T-cell (primary cell): ENCODE measurements at places on chromosomes 7 and 10. TPM values are rescaled to one million over a fixed set of nuclear protein-coding genes. Genes with fewer than 3 reads are reported as not detected.

The MYOZ1 gene
- not detected for total RNA-seq

GRCh38 chr10:103818765-103819374 lies 36.5 kb downstream of the SH3PXD2A start:
- H3K27me3 ChIP-seq: no peaks in the 10 kb centered on the region
- H3K36me3 ChIP-seq: no peaks in the 10 kb centered on the region
- H3K4me1 ChIP-seq: no peaks in the 10 kb centered on the region
- no peak overlapping the region for H3K4me3 ChIP-seq
- no peak for DNase-seq

The UPK3B gene
- 4.6 TPM for total RNA-seq

DNA sequence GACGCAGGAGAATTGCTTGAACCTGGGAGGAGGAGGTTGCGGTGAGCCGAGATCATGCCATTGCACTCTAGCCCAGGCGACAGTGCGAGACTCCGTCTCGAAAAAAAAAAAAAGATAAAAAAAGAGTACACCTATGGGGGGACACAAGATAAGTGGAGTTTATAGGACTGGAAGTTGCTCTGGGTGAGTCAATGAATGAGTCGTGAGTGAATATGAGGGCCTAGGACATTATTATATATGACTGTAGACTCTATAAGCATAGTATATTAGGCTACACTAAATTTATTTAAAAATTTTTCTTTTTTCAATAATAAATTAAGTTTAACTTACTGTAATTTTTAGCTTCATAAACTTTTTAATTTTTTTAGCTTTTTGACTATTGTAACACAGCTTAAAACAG lies 19.4 kb upstream of the SGCE start:
- no peak overlapping the region for H3K27ac ChIP-seq
- no peaks in the 10 kb centered on the region for H3K27me3 ChIP-seq
- no peak for DNase-seq
- H3K4me3 ChIP-seq: no peak overlapping the region
- no peaks in the 10 kb centered on the region for H3K4me1 ChIP-seq
- no peaks in the 10 kb centered on the region for H3K36me3 ChIP-seq

The SPDYE8 gene
- total RNA-seq: not detected
